ENCODE measurements at places on chromosomes 3 and 15.

DNA sequence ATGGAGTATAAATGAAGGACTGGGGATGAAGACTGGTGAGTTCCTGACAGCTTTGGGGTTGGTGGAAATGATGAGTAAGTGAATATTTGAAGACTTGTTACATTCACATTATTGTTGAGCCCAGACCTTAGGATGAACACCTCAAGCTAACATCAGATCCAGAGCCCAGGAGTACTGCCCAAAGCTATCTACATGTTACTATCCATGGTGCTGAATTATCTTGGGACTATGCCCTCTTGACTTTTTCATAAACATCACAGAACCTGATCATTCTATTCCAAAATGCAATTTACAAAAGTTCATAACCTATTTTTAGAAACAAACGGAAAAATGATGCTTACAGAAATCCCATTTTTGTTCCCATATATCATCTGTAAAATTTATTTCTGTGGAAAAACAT, 613.3 kb downstream of the TUSC7 start:
- DNase-seq = no peak

DNA sequence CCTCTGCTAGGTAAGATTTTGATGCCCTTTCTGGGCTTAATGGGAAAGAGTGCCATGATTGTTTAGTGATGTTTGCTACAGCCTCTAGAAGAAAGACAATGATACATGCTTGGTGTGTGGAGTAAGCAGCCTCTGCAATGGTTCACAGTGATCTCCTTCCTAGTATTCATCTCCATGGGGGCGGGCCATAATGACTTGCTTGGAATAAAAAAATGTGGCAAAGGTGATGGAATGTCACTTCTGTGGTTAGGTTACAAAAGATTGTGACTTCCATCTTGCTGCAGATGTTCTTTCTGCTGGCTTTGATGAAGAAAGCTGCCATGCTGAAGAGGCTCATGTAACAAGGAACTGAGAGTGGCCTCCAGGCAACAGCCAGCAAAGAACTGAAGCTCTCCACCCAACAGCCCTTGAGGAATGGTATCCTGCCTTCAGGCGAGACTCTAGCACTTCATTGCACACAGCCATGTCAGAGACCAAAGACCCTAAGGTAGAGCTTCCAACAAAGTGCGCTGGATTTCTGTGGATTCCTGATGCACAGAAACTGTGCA, 139.1 kb upstream of the LRIG1 start:
- no peak for DNase-seq

DNA sequence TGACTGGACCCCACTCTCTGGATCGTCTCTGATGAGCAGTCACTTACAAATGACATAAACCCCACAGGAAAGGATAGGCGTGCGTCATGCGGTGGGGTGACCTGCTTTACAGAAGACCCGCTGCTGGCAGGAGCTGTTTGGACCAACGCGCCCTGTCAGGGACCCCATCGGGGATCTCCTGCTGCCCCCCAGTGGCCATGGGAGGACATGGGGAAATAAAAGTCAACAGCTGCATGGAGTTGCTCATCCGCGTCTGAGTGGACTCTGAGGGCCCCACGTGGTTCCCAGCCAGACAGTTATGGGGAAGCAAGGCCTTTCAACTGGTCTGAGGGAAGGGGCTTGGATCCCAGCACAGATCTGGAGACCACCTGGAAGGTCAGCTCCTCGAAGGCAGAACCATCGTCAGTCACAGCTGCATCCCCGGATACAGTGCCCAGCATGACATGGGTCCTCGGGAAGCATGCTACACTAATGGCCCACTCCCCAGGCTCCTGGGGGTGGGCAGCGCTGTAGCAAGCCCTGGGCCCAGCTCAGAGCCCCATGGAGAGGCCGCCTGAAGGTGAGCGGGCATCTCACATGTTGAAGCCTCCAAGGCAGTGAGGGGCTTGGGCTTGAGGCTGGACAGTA, 32.1 kb downstream of the PTH1R start:
- peak; percentile 63 for DNase-seq

DNA sequence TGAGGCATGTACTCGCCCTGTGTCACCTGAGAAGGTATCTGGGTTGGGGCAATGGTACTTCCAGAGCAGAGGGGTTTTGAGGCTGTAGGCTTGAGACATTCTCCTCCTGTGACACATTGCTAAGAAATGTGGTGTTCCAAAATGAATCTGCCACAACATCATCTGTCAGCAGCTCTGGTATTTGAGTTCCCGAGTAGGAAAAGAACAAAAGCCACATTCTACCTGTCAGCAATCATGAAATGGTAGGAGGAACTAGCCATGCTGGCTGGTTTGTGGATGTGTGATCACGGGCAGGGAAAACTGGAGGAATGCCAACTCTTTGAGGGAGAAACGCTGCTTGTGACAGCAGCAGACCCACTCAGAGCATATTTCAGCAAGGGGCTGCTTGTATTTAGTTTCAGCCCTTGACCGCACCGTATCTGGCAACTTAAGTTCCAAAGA, 579.4 kb upstream of the TBL1XR1 start:
- DNase-seq = peak; percentile 62

DNA sequence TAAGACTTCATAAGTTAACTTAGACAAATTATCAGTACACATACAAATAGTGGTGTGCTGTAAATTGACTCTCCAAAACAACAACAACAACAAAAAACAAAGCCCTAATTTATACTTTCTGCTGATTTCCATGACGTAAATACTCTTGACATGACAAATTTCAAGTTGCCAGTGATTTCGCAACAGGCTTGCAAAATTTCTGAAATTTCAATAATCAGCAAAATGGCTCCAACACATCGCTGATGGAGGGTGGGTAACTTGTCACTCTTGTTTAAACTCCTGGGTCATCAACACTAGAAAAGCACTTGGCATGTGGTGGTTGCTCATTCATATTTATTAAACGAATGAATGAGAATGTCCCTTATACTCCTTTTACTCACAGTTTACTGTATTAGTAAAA, 205.2 kb upstream of the SATB1 start:
- no peak for DNase-seq
